ENCODE measurements at places on chromosomes 2 and 18.

- DNase-seq, result no peak
Observed at GRCh38 chr2:2131075-2131789, 199.8 kb downstream of the MYT1L start.

GRCh38 chr18:29378651-29379136 lies 1201.8 kb upstream of the CDH2 start:
- no peak for DNase-seq

- peak; percentile 47 for DNase-seq
Observed at GRCh38 chr2:64295326-64296139, 151.3 kb upstream of the PELI1 start.

GRCh38 chr2:48420512-48421197 lies 109.3 kb upstream of the STON1 start:
- peak; percentile 83 for DNase-seq

GRCh38 chr2:70630761-70631160 lies 77.1 kb upstream of the TGFA start:
- no peak for DNase-seq

DNA sequence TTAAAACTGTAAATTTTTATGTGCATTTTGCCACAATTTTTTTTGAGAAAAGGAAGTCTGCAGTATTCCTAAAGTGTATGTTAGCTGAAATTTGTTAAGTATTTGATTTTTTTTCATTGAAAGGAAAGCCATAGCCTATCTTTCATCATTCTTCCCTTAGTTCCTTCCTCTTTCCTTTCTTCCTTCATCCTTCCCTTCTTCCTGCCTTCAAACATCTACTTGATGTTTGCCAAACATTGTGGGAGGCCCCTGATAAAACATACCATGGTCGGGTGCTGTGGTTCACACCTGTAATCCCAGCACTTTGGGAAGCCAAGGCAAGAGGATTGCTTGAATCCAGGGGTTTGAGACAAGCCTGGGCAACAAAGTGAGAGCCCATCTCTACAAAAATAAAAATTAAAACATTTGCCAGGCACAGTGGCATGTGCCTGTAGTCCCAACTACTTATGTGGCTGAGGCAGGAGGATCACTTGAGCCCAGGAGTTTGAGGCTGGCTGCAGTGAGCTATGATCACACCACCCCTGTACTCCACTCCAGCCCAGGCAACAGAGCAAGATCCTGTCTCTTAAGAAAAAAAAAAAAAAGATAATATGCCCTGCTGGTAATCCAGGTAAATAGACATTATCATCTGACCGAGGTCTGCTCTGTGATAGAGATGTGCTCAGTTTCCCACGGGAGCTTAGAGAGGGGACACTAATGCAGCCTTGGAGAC lies 278.4 kb upstream of the STON1 start:
- no peak for DNase-seq

DNA sequence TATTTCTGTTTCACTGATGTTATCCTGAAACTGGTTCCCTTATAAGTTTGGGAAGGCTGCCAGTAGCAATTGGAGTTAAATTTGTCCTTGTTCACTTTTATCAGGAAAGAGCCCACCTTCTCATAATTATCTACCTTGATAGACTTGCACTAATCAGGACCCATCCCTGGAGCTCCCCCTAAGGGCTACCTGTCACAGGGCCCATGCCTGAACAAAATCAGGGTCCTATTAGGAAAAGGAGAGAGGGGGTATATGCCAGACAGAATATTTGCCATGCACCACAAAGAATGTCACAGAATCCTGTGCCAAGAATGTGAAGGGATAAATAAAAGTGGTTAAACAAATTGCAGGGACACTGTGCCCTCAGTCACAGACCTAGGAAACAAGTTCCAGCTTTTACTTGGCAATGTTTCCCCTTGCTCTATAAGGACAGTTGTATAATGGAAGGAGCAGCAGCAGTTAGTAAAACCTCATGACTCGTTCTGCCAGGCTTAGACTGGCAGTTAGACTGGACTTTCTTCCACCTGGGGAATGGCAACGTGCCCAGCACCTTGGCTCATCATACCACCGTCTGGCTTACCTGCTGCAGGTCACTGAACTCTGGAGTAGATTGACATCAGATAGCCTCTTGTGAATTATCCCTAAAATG lies 32.3 kb upstream of the VWC2L start:
- no peak for DNase-seq

GRCh38 chr18:6280211-6280743 lies 134.4 kb downstream of the L3MBTL4 start:
- DNase-seq, result no peak

- DNase-seq, result no peak
Observed at GRCh38 chr2:212901604-212902275, 249.7 kb downstream of the IKZF2 start.

- DNase-seq, result no peak
Observed at GRCh38 chr2:68351997-68352396, 13.1 kb upstream of the PLEK start.
